ENCODE measurements at places on chromosomes 4 and X.

- no peak for DNase-seq
These were observed at the start of gene CCDC158 for GRCh38 chr4:76420762-76421581. Gene CCDC158, minus strand, starts transcription at chr4:76421141. Its CDS starts 17,934 bp downstream, at chr4:76403207.

DNA sequence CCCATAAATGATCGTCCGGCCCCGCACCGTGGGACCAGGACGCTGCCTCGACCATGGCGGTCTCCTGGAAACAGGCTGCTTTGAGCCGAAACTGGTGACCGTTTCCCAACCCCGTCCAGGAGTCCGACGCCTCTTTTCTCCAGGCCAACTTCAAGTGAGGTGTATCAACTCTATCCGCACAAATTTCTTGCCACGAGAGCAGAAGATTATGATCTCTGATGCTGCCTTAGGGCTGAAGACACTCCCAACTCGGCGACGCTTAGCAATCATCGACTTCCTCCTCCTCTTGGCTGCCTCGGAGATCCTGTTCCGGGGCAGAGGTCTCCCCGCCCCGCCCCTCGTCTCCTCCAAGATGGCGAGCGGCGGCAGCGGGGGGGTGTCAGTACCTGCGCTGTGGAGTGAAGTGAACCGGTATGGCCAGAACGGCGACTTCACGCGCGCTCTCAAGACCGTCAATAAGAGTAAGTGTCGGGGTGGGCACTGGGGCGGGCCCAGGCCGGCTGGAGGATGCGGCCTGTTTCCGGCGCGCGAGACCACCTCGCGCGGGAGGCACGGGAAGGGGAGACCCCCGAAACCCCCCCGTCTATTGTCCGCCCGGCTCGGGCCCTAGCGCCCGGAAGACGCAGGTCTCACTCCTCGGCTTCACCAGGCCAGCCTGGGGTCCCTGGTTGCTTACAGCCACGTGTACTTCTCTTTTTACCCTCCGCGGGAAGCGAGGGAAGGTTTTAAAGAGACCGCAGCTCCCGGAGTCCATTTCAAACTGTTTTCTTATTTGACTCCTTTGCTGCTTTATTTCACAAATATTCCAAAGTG lies at the start of gene SRP72:
Gene SRP72 (plus strand): TSS at position 334 of the 813 bp plus-strand sequence. CDS start 19 bp downstream, at position 353.
- peak; percentile 57 for DNase-seq

- DNase-seq, result no peak
These were observed 6.2 kb upstream of the AFF1 start for GRCh38 chr4:86928400-86929255.

- no peak for DNase-seq
These were observed 13.4 kb downstream of the P2RY10 start for GRCh38 chrX:78958419-78959116.

DNA sequence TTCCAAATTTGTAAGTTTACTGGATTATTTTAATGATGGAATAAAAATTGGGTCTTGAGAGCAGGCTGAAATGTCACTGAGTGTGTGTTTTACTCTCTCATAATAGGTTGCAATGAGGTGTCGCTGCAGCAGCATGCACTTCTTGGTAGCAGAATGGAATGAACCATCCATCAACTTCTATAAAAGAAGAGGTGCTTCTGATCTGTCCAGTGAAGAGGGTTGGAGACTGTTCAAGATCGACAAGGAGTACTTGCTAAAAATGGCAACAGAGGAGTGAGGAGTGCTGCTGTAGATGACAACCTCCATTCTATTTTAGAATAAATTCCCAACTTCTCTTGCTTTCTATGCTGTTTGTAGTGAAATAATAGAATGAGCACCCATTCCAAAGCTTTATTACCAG lies 2.6 kb downstream of the SAT1 start:
- DNase-seq, result no peak

DNA sequence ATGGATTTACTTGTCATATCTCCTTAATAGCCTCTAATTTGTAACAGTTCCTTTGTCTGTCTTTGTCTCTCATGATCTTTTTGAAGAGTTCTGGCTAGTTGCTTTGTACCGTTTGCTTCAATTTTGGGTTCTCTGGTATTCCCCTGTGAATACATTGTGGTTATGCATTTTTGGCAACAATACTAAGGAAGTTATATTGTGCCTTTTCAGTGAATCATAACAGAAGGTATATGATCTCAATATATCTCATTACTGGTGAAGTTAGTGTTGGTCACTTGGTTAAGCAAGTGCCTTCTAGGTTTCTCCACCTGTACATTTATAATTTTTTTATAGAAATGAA lies 48.6 kb downstream of the DCLK2 start:
- peak; percentile 69 for DNase-seq

- DNase-seq, result no peak
These were observed 57.5 kb downstream of the GPR82 start for GRCh38 chrX:41781500-41781899.

- no peak for DNase-seq
These were observed 32.3 kb upstream of the TFDP3 start for GRCh38 chrX:133250184-133251100.

DNA sequence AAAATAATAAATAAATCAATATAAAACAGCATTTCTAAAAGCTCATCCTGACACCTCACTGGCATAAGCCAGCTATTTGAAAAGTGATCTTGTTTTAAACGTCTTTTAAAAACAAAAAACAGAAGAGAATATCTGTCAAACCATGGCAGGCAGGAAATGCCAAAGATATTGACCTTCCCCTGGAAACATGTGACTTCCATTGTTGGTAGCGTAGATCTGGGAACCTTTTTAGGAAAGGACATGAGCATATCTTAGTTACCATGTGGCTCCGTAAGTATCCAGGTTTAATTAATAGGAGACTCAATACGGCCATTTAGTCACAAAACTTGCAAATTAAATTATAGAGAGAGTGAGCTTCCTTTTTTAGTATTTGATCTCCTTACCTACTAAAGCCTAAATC lies 83.0 kb upstream of the KLHL4 start:
- DNase-seq, result no peak

- DNase-seq, result no peak
These were observed 40.4 kb downstream of the RELL1 start for GRCh38 chr4:37645736-37646135.

- DNase-seq, result no peak
These were observed 75.5 kb upstream of the SLC39A8 start for GRCh38 chr4:102420563-102421398.

- no peak for DNase-seq
These were observed 614.4 kb upstream of the NR3C2 start for GRCh38 chr4:149056615-149057014.

DNA sequence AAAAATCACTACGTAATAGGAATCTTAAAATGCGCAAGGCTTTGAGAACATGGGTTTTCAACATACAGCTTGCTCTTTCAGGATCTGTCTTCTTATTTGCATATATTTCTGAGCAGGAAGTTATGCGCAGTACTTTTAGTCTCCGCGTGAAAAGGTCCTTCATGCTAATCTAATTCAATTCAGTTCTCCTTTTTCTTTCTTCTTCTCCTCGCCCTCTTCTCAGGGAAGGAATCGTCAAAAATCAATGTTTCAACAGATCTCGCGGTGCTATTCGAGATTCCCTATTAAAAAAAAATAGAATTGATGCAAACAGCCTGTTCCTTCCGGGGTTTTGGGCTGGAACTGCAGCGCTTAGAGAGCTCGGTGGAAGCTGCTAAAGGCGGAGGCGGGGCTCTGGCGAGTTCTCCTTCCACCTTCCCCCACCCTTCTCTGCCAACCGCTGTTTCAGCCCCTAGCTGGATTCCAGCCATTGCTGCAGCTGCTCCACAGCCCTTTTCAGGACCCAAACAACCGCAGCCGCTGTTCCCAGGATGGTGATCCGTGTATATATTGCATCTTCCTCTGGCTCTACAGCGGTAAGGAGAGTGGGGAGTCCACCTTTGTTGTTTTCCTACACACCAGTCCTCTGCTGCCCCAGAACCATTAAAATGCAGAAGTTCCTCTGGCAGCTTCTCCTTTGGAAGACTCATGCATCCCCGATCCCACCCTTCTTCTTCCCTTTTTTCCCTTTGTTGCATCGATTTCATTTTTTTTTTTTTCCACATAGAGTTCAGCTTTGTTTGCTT lies at the start of the genes HMGN5 and SH3BGRL:
Gene HMGN5 (minus strand): TSS at position 243 of the 785 bp plus-strand sequence. CDS start 80,364 bp downstream, outside the sequence.
Gene SH3BGRL (plus strand): TSS at position 432 of the 785 bp plus-strand sequence. CDS start 99 bp downstream, at position 531.
- DNase-seq, result peak; percentile 71

GRCh38 chr4:157222771-157223160 lies 2.2 kb downstream of the GRIA2 start:
- DNase-seq, result no peak

DNA sequence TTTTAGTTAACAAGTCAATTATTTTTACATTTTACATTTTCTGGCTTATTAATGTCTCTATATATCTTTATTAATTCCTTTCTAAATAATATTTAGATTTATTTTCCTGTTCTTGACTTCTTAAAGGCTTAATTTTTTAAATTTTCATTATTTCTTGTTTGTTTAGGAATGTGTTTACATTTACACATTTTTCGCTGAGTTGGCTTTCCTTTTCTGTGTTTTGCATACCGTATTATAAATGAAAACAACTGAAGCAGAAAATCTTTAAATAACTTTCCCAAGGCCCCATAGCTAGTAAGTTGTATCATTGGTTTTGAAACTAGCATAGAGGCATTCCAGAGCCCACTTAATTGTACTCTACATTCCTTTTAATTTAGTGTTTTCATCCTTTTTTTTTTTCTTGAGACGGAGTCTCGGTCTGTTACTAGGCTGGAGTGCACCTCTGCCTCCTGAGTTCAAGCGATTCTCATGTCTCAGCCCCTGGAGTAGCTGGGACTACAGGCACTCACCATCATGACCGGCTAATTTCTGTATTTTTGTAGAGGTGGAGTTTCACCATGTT lies 261.6 kb downstream of the IQCM start:
- DNase-seq, result no peak

- DNase-seq, result no peak
These were observed 11.2 kb upstream of the YIPF7 start for GRCh38 chr4:44662623-44663005.

- no peak for DNase-seq
These were observed 106.0 kb upstream of the AR start for GRCh38 chrX:67437821-67438220.

GRCh38 chr4:188372829-188373228 lies 233.6 kb downstream of the TRIML1 start:
- no peak for DNase-seq

GRCh38 chr4:4950561-4951290 lies 68.5 kb downstream of the CYTL1 start:
- DNase-seq, result no peak

DNA sequence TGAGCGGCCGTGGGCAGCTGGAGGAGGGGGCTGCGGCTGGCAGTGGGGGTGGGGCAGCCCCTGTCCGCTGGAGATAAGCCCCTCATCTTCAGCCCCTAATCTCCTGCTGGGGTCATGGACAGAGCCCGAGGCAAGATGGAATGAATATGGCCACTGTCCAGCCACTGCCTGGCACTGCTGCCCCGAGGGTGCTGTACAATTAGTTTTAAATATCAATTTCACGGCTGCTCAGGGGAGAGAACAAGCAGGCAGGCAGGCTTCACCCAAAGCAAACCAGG lies 64.1 kb upstream of the NKX1-1 start:
- DNase-seq, result no peak

- DNase-seq, result no peak
These were observed 543 bp downstream of the NFXL1 start for GRCh38 chr4:47913861-47914219.

- no peak for DNase-seq
These were observed 234.3 kb upstream of the HHIP start for GRCh38 chr4:144411700-144412099.

GRCh38 chr4:183505611-183506388 lies 942 bp downstream of the ING2 start:
- peak; percentile 59 for DNase-seq

DNA sequence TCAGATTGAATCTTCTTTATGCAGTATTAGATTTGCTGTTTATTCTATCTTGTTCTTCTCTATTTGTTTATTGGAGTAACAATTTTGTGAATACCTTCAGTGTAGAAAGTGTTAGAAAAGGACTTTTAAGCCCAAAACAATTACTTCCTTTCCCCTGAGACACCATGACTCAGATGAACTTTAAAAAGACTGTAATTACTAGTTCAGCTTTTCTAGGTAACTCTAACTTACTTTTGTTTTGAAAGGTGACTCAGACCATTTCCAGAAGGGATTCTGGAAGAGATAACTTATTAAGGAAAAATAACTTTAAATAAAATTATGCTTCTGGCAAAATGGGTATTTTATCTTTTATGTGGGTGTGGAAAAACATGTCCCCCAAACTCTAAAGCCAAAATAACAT lies 561.5 kb upstream of the PCDH10 start:
- DNase-seq, result no peak

GRCh38 chr4:143699331-143700045 lies 987 bp downstream of the FREM3 start:
- no peak for DNase-seq

- DNase-seq, result peak; percentile 3
These were observed 131.3 kb downstream of the FHDC1 start for GRCh38 chr4:153067376-153067775.

GRCh38 chr4:6231663-6232165 lies 31.4 kb upstream of the JAKMIP1 start:
- no peak for DNase-seq

GRCh38 chrX:49233887-49234555 lies 881 bp upstream of the CACNA1F start:
- no peak for DNase-seq

Measured in fibroblast of skin of left biceps (primary cell).